ENCODE measurements at places on chromosomes 6 and 20.

- DNase-seq: no peak
These were observed 38.7 kb upstream of the DSP start for GRCh38 chr6:7502743-7503142.

DNA sequence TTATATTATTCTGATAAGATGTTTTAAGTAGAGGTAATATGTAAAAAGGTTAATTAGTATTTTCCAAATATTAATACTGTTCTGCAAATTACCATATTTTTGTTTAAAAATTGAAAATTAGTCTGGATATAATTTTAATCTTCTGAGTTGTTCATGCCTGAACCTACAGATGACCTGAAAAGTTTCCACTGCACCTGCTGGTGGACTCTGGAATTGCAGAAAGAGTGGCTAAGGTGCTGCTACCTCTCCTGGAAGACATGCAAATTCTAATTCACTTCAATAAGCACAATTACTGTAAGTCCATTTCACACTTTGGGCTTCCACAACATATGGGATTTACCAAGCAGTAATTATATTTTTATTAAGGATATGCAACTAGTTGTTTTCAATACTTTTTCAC, 77.7 kb upstream of the OLIG3 start:
- no peak for DNase-seq

DNA sequence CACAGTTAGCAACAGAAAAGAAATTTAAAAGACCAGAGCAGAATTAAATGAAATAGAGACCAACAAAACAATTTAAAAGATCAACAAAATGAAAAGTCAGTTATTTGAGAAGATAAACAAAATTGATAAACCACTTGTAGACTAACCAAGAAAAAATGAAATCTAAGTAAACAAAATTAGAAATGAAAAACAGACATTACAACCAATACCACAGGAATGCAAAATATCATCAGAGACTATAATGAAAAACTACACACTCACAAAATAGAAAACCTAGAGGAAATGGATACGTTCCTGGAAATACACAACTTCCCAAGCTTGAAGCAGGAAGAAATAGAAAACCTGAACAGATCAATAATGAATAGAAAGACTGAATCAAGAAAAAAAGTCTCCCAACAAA, 97.8 kb downstream of the WDR27 start:
- DNase-seq: no peak

DNA sequence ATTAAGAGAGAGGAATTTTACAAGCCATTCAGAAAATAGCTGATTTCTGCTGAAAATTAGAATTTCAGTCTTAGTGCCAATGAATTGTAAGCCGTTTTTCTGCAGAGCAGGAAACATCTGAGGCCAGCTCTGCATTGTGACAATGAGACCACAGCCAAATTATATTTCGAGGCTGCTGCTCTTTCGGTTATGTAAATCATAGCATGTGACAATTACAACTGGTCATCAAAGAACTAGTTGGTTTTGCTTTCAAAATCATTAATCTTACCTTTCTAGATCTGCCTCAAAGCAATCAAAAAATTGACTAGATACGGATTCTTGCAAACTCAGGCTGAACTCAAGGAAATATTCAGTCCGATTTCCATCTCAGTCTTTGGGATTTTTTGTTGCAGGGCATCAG, 33.4 kb upstream of the INSM1 start:
- DNase-seq: no peak

DNA sequence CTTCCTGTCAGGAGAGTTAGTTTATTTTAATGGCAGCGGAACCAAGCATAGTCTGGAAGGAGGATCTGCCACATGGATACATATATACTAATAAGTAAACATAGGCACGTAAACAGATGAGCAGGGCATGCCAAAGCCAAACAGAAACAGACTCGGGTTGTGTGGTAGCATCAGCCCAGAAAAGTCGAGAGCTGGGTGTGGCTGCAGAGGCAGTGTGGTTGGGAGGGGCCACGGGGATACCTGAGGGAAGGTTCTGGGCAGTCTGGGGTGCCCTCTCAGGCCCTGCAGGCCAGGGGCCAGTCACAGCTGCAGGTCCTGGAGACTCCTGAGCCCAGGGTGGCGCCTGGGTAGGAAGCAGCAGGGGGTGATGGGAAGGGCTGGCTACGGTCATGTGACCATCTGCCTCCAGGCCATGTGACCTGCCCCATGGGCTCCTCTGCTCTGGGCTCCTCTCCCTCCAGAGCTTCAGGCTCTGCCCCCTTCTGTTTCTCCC, 42.8 kb upstream of the MRPS10 start:
- DNase-seq: no peak
